ENCODE measurements at places on chromosomes 1 and 21. TPM values are rescaled to one million over a fixed set of nuclear protein-coding genes. Genes with fewer than 3 reads are reported as not detected.

Gene NSL1
- total RNA-seq: 39.8 TPM

Gene ST3GAL3
- total RNA-seq: 14.7 TPM

Gene SLC66A1
- total RNA-seq: 7.9 TPM

Gene CELA3A
- total RNA-seq: not detected

Gene LYPD8
- total RNA-seq: not detected

Gene CD101
- total RNA-seq: 0.14 TPM

Gene TEDDM1
- total RNA-seq: not detected

Gene DNASE2B
- total RNA-seq: not detected

Gene MOV10
- total RNA-seq: 63.1 TPM

Gene PTPN14
- 1.1 TPM for total RNA-seq

- DNase-seq: no peak
Measured at GRCh38 chr1:22652881-22653316, at the start of gene C1QB. C1QB (plus strand) TSS chr1:22653236; CDS start chr1:22659463, 6,227 bp downstream.

- no peak for DNase-seq
Measured at GRCh38 chr1:237032029-237032428, 10.0 kb upstream of the RYR2 start.

GRCh38 chr1:44557778-44558177, 116.5 kb downstream of the TMEM53 start:
- no peak for DNase-seq

DNA sequence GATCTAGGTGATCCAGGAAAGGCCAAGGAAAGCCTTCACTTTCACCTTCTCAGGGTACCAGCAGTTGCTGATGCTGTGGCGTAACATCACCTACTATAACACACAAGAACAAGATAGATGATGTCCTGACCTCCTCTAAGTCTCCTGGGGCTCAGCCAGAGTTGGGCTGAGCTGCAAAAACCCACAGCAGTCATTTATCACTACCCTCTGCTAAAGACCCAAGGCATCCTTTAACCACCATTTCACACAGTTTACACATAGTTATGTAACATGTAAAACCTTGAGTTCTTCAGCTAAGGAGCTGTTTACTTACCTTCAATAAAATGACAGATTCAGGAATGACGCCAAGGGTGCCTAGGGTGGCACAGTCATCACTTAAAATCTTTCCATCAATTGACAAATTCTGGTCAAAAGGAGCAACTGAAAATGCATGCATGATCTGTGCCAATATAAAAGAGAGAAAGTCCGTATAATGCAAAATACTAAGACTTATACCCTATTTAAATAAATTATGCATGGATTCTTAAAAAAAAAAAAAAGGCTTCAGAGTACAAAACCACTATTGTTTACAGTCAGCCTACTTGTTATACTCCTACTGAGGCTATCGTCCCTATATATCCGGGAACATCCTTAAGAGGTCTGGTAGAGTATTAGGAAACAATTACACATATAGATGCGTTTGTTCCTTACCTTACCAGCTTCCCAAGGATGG, 20.7 kb upstream of the RAP1GAP start:
- DNase-seq: no peak

GRCh38 chr1:96308314-96308713, 413.3 kb upstream of the PTBP2 start:
- DNase-seq: no peak

DNA sequence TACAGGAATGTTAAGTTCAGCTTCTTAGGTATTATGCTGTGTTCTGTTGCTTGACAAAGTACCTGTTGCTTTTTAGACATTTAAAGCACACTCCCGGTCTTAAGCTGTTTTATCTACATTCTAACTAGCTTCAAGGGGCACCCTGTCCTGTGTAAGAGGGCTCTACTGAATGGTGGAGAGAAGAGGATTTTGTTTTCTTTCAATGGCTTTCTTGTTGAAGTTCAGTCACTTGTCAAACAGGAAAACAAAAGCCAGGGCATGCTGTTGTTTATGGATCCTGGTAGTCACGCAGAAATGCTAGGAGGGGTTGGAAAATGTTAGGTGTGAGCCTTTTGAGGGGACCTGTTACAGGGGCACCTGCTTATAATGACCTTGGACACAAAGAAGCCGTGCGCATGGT, 30.7 kb downstream of the PGM1 start:
- DNase-seq: no peak

DNA sequence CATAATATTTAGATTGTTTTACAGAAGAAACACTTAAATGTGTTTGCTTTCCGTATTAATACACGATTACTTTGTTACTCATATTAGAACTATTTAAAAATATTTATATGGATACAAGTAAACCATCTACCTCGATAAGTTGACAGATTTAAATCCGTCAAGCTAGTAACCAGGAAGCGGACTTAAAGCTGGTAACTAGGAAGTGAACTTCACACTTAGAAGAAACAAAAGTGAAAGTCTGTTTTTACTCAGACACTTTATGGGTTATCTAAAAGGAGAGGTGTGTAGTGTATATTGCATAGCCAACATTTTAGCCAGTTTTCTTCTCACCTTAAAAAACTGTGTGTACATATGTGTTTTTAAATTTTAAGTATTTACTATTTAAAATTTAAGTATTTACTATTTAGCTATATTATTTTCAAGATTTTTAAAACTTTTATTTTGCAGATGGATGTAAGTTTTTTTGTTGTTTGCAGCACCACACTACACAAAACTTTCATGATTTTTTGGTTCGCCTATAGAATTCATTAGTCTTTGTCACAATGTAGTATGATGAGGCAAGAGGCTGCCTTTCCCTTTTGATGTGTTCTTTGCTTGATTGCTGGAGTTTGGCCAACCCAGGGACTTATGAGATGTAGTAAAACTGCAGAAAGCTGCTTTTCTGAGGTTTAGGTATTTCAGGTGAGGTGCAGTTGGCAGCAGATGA, 2.7 kb downstream of the USP25 start:
- DNase-seq: peak; percentile 12

DNA sequence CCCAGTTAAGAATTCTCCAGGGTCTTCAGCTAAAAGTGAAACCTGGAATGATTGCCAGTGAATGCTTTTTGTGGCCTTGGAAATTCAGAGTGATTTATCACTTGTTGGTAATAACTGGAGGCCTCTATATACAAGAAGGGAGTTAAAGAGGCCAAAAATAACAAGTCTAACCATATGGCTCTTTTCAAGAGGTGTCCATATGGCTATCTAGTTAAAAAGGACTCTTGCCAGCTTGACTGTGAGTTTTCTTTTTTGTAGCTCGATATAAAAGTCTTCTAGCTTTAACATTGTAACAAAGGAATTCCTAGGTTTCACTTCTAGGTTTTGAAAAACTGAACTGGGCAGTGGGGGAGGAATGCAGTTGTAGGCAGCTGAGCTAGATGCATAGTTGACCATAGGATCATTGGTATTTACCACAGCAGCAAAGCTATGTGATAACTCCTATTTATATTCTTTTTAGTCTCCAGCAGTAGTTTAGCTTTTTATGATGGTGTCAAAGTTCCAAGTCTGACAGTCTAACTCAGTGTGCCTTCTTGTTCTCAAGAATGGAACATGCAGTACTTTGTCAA, 44.4 kb downstream of the CACHD1 start:
- DNase-seq: no peak

GRCh38 chr1:69572921-69573320, 5.2 kb downstream of the LRRC7 start:
- no peak for DNase-seq

- DNase-seq: peak; percentile 42
Measured at GRCh38 chr1:244322791-244323521, 128.8 kb downstream of the ADSS2 start.

GRCh38 chr21:15063814-15064575, 805 bp downstream of the NRIP1 start:
- DNase-seq: peak; percentile 22

- peak; percentile 91 for DNase-seq
Measured at GRCh38 chr1:151594143-151594625, 17.7 kb upstream of the SNX27 start.

GRCh38 chr1:36835696-36836095, 198.6 kb downstream of the GRIK3 start:
- DNase-seq: no peak

DNA sequence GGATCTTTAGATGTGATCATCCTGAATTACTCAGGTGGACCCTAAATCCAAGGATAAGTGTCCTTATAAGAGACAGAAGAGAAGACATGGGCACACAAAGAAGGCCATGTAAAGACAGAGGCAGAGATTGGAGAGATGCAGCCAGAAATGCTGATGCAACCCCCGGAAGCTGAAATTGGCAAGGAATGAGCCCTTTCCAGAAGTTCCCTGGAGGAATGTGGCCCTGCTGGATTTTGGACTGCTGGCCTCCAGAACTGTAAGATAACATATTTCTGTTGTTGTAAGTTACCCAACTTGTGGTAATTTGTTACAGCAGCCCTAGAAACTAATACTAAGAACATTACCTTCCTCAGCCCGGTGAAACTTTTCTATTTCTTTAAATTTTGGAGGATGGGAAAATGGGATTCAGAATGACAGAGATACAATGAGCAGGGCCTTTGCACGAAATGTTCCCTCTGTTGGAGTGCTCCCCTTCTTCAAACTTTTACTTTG, 11.2 kb upstream of the PLPP3 start:
- no peak for DNase-seq

DNA sequence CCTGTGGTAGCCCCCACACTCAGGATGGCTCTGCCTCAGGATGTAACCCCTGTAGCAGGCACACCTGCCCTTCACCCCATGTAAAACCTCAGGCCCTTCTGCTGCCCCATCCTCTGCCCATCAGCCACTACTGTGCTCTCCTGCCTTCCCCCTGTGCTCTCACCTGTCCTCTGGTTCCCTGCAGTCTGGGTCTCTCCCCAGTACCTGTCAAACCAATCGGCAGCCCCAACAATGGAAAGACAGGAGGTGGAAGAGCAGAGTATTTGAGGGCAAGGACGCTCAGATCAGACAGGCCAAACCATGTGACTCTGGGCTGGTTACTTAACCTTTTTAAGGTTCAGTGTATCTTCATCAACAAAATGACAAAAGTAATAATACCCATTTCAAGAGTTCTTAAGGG, 30.9 kb downstream of the SMIM12 start:
- DNase-seq: no peak

- no peak for DNase-seq
Measured at GRCh38 chr21:29145852-29146453, 15.5 kb downstream of the MAP3K7CL start.

GRCh38 chr21:37146320-37147235, 73.5 kb downstream of the TTC3 start:
- no peak for DNase-seq

DNA sequence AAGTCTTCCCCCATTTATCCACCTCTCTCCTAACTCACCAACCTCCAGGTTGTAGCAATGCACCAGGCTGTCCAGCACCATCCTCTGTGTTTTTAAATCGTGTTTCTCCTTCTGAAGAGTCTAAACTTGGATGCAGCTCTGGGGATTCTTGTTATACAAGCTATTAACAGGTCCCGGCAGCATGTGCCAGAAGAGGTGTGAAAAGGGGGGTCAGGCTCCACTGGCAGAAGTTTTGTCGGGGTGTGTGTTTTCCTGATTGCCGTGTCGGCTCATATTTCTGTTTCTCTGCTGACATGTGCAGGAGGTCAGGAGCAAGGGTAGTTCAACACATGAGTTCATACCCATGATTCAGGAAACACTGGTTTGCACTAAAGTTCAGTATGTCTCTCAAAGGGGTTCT, 658.6 kb upstream of the CAMK1G start:
- DNase-seq: no peak

GRCh38 chr1:93776728-93777127, 95.1 kb upstream of the BCAR3 start:
- DNase-seq: no peak
